ENCODE measurements at places on chromosomes 4 and X.
A peak's percentile ranks its signal among the peaks of the same experiment; 100 is the strongest.

- H3K4me3 ChIP-seq, result no peak overlapping the region
- H3K4me1 ChIP-seq, result no peaks in the 10 kb centered on the region
- DNase-seq, result peak; percentile 63
- H3K27ac ChIP-seq, result no peak overlapping the region
- no peaks in the 10 kb centered on the region for H3K27me3 ChIP-seq
These were observed 51.3 kb upstream of the NFKB1 start for GRCh38 chr4:102449751-102450352.

DNA sequence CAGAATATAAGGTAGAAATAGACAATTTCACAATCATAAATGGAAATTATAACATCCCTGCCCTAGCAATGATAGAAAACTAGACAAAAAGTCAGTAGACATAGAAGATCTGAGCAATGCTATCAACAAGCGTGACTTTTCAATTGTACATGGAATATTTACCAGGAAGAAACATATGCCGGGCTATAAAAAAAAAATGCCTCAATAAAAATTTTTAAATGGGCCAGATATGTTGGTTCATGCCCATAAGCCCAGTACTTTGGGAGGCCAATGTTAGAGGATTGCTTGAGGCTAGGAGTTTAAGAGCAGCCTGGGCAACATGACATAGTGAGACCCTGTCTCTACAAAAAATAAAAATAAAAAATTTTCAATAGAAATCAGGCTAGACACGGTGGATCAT lies 5.3 kb upstream of the MTNR1A start:
- H3K27me3 ChIP-seq, result no peaks in the 10 kb centered on the region
- no peaks in the 10 kb centered on the region for H3K36me3 ChIP-seq
- H3K27ac ChIP-seq, result no peak overlapping the region
- no peaks in the 10 kb centered on the region for H3K4me1 ChIP-seq
- no peak for DNase-seq

DNA sequence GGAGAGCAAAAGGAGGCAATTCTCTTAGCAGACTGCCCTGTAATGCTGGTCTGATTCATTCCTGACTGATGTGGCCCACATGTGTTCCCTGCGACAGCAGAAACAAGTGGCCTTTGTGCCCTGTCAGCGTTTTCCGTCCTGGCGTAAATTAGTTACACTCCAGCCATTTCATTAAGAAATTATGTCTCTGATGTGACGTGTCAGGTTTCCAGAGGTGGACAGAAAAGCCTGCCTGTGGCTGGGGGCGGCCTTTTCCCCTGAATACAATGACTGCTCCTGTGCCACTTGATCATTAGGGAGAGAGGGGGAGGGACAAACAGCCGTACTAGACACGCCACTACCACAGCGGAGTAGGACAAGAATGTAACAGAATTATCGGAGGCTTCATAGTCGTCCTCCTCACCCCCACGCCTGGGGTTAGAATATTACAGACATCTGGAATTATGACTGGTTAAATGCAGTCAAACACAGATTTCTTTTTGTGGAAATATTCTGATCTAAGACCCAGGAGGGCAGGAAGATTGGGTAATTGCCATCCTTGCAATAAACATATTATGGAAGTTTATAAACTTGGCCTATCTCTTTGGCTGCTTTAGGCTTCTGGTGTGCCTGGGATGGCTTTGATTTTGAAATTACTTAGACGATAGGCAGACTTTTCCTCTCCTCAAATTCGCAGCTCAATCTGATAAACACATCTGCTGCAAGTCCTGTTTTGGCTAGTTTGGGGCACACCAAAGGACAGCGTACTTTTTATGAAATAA lies 146.2 kb upstream of the BCOR start:
- H3K36me3 ChIP-seq, result no peaks in the 10 kb centered on the region
- H3K4me3 ChIP-seq, result no peak overlapping the region
- no peak overlapping the region for H3K27ac ChIP-seq
- no peaks in the 10 kb centered on the region for H3K27me3 ChIP-seq
- peaks cover 10% of the 10 kb centered on the region for H3K4me1 ChIP-seq

DNA sequence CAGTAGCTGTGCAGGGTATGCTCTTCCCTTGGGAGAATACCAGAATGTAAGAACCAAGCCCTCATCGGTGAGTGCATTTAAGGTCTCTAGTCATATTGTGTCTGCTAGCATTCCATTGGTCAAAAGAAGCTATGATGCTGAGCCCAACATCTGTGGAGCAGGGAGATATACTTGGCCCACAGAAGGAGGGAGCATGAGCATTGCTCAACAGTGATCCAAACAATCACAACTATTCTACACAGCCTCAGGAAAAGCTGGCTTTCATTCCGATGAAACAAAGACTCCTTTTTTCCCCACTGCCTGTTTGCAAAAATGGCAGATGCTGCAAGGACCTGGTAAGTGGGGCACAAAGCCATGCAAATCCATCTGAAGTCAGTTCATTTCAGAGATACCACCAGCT lies 80.6 kb upstream of the DHX15 start:
- H3K4me1 ChIP-seq, result no peaks in the 10 kb centered on the region
- H3K4me3 ChIP-seq, result no peak overlapping the region
- H3K27ac ChIP-seq, result no peak overlapping the region
- no peaks in the 10 kb centered on the region for H3K27me3 ChIP-seq

GRCh38 chr4:122132891-122133290 lies 19.2 kb upstream of the BLTP1 start:
- DNase-seq, result no peak
- H3K27me3 ChIP-seq, result no peaks in the 10 kb centered on the region
- no peaks in the 10 kb centered on the region for H3K36me3 ChIP-seq
- H3K4me1 ChIP-seq, result peaks cover 11% of the 10 kb centered on the region

DNA sequence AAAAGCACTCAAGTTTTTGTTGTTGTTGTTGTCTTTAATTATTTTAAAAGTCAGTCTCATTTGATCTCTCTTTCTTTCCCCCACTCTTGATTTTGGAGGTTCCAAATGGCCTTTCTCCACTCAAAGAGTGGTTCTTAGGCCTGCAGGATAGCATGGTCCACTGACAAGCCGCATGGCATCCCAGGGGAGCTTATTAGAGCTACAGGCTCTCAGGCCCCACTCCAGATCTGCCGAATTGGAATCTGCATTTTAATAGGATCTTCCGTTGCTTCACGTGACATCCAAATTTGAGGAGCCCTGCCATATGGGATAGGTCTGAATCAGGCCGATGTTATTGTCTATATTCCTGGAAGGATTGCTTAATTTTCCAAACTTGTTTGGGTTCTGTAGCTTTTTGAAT lies 72.1 kb downstream of the CPE start:
- no peaks in the 10 kb centered on the region for H3K27me3 ChIP-seq
- H3K4me1 ChIP-seq, result no peaks in the 10 kb centered on the region
- no peak overlapping the region for H3K4me3 ChIP-seq
- no peaks in the 10 kb centered on the region for H3K36me3 ChIP-seq
- no peak overlapping the region for H3K27ac ChIP-seq
- no peak for DNase-seq

- H3K36me3 ChIP-seq, result no peaks in the 10 kb centered on the region
- H3K4me3 ChIP-seq, result no peak overlapping the region
- no peak for DNase-seq
- no peaks in the 10 kb centered on the region for H3K4me1 ChIP-seq
These were observed 359.7 kb downstream of the EPHA5 start for GRCh38 chr4:65310586-65310985.

DNA sequence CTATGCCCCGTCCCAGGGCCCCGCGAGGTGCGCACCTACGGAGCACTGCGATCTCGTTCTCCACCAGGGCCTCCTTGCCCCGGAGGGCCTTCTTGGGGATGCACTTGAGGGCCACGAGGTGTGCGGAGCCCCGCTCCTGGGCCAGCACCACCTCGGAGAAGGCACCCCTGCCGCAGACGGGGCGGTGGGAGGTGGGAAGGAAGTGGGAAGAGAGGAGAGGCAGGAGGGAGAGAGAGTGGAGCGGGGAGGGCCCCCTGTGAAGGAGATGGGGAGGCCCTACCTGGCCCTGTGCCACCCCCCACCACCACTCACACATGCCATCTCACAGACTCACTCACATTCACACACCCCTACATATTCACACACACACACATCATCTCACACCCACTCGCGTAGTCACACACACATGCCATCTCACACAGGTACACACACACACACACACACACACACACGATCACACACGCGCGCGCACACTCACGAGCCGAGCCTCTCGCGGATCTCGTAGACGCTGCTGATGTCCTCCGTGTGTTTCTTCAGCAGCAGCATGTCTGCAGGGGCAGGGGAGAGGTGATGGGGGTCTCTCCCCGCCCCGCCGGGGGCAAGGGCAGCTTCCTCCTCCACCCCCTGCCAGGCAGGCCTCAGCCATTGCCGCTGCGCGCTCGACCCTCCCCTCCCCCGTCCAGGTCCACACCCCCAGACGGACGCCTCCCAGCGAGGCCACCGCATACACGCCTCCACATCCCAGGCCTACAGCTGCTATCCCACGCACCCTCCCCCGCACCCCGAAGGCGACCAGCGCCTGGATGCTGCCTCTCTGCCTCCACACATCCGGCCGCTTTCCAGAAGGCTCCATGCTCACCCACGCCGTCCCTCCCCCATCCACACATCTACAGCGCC lies 834 bp downstream of the PNCK start:
- H3K27me3 ChIP-seq, result no peaks in the 10 kb centered on the region
- H3K36me3 ChIP-seq, result no peaks in the 10 kb centered on the region
- H3K27ac ChIP-seq, result no peak overlapping the region
- no peaks in the 10 kb centered on the region for H3K4me1 ChIP-seq

- no peak overlapping the region for H3K4me3 ChIP-seq
- H3K27me3 ChIP-seq, result no peaks in the 10 kb centered on the region
- no peak overlapping the region for H3K27ac ChIP-seq
- H3K4me1 ChIP-seq, result no peaks in the 10 kb centered on the region
- H3K36me3 ChIP-seq, result no peaks in the 10 kb centered on the region
These were observed 126.5 kb downstream of the KIT start for GRCh38 chr4:54784161-54784671.

DNA sequence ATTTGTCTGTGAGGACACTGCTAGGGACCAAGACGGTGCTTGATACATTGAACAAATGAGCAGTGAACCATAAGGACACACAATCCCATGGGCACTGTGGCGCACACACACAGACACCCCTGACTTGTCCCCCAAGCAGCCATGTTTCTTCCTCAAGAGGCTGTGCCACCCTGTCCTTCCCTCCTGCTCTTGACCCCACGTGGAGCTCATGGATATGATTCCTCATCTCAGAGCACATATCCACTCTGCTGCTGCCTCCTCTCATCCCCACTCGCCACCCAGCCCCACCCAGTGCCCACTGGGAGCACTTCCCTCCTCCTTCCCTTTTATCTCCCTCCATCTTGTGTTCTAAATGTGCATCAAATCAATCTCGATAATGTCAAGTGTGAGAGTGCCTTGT lies 102.4 kb downstream of the PARM1 start:
- no peak overlapping the region for H3K4me3 ChIP-seq
- no peaks in the 10 kb centered on the region for H3K4me1 ChIP-seq
- DNase-seq, result no peak
- no peak overlapping the region for H3K27ac ChIP-seq
- H3K36me3 ChIP-seq, result no peaks in the 10 kb centered on the region

DNA sequence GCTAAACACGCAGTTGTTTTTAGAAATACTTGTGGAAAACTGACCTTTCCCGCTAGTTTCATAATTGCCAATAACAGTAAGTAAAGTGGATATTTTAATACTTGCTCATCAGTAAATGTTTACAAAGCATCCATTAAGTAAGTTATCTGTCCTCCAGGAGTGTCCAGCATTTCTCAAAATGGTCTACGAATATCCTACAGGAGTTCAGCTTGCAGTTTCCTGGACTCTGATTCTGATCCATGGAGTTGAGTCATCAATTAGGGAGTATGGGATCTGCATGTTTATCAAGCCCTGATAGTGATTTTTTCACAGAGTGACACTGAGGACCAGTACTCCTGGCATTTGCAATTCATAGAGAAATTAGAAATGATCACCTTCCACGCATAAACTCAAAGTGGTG lies 325.2 kb upstream of the AADAT start:
- no peaks in the 10 kb centered on the region for H3K27me3 ChIP-seq

- no peaks in the 10 kb centered on the region for H3K27me3 ChIP-seq
- no peaks in the 10 kb centered on the region for H3K4me1 ChIP-seq
- H3K36me3 ChIP-seq, result no peaks in the 10 kb centered on the region
- H3K4me3 ChIP-seq, result no peak overlapping the region
- no peak overlapping the region for H3K27ac ChIP-seq
- no peak for DNase-seq
These were observed 232.3 kb downstream of the AFF2 start for GRCh38 chrX:148732743-148733142.

GRCh38 chr4:24770032-24770584 lies 25.3 kb upstream of the SOD3 start:
- no peak overlapping the region for H3K4me3 ChIP-seq
- DNase-seq, result no peak
- no peaks in the 10 kb centered on the region for H3K36me3 ChIP-seq
- no peaks in the 10 kb centered on the region for H3K4me1 ChIP-seq

DNA sequence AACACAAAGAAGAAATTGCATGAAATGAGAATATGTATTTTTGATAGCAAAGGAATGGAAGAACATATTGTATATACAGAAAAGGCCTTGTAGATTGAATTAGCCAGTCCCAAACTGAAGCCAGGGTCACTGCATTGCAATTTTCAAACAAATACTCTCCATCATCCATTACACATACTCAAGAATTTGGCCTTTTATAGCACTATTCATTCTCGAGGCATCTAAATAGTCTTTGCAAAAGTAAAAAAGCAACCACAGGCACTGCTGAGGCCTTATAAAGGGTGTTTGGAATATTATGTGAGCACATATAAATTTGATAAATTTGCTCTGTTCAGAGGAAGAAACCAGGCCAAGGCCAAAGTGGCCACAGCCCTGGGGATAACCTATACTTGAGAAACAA lies 123.0 kb downstream of the ZNF827 start:
- no peak for DNase-seq
- H3K36me3 ChIP-seq, result peaks cover 11% of the 10 kb centered on the region
- no peaks in the 10 kb centered on the region for H3K4me1 ChIP-seq
- H3K27me3 ChIP-seq, result no peaks in the 10 kb centered on the region

DNA sequence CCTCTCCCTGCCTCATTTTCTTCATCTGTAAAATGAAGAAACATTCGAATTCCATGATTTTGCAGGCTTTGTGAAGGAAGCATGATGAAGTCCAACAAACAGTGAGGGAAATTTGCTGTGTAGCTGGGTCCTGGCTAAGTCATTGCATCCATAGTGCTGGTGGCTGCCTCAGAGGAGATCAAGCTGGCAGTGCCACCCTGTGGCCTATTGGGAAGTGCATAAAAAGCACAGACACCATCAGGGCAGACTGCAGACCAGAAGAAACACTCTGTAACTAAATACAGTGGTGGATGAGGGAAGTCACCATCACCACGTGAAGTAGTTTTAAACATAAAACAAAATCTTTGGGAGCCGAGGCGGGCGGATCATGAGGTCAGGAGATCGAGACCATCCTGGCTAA lies 40.7 kb upstream of the DDX3X start:
- no peak overlapping the region for H3K4me3 ChIP-seq
- H3K4me1 ChIP-seq, result no peaks in the 10 kb centered on the region
- H3K27ac ChIP-seq, result no peak overlapping the region
- no peak for DNase-seq

Data from CD8-positive, alpha-beta memory T cell (primary cell).